ENCODE measurements at places on chromosomes 1 and 21.
A peak's percentile ranks its signal among the peaks of the same experiment; 100 is the strongest.

DNA sequence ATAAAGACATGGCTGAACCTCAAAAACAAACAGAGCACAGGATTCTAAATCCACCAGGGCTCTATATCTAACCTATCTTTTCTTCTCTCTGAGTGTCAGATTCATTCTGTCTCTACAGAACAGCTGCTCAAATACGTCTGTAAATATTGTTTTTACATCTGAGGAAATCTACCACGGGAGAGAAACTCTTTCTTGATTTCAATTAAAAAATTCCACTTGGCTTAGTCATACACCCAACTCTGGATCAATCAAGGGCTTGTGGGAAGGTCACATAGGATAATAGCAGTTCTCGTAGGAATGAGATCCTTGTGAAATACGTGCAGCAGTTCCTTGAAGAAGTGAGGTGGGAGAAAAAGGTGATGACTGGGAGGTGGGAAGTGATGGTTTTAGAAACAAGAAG is 1355.7 kb upstream of the ADGRL2 start:
- no peak for DNase-seq

DNA sequence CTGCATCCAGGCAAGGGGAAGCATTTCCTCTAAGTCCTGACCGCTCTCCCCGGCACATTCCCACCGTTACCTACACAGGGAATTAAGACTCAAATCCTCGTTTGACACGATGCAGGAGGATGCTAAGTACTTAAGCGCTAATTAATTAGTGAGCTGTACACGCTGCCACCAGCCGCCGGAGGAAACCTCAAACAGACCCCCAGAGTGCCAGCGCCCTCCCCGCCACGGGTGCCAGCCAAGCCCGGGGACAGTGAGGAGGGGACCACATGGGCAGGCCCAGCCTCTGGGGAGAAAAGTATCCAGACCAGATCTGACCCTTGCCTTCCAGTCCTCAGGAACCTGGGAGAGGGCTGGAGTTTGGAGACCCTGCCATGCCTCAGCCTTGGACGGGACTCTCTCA is 17.4 kb upstream of the CASZ1 start:
- no peak for DNase-seq

- no peak for DNase-seq
Measured at GRCh38 chr1:228827019-228827418, 91.7 kb downstream of the RHOU start.

DNA sequence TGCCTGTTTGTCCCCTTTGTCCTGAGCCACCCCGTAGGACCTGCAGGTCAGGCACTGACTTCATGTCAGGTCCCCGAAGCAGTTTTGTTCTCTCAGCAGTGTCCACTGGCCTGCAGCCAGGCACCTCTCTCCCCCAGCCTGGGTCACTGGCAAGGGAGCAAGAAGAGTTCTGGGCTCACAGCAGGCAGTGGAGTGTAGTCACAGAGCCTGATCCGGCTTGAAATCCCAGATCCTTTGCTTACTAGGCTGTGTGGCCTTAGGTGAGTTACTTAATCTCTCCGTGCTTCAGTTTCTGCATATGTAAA is 34.2 kb downstream of the L1TD1 start:
- no peak for DNase-seq

DNA sequence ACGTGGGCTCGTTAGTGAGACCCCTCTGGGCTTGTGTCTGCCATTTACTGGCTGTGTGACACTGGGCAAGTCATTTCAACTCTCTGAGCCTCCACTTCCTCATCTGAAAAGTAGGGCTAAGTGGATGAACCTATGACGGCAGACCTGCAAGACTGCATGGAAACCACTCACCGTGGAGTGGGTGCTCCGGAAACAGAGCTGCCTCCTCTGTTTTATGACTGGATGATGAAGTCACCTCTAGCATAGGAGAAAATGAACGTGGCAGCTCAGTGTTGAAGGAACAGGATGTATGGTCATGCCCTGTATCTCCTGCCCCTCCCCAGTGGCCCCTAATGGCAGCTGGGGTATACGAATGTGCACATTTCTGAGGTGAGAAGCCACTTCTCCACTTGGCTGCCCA is 40.5 kb downstream of the STPG1 start:
- DNase-seq = no peak

GRCh38 chr1:51570063-51570710 is 46.7 kb upstream of the OSBPL9 start:
- peak; percentile 12 for DNase-seq

DNA sequence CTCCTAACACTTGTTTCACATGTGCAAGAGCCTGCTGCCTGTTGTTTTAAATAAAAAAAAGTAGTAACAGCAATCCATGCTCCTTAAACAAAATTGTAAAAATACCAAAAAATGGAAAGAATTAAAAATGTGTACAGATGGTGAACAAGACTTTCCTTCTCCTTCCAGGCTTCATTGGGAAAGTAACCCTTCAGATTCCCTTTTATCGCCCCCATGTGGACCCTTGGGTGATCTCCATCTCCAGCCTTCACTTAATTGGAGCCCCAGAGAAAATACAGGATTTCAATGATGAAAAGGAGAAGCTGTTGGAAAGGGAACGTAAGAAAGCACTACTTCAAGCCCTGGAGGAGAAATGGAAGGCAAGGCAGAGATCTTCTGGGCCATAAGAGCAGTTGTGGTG is 14.2 kb downstream of the VPS13D start:
- DNase-seq = no peak

DNA sequence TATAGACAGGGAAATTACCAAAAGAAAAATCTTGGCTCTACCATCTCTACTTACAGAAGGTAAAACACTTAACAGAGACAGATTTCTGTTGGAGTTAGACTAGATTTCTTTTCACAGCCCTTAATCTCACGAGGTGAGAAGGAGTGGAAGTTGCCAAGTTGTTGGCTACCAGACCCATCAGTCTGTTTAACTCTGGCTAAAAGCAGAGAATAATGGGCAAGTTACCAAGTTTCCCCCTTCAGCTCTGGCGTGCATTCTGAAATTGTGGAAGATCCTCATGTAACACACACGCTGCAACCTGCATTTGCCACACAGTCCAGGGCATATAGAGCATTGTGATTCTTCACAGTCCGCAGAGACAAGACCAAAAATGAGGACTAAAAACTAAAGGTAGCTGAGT is 49.3 kb downstream of the STX6 start:
- no peak for DNase-seq

- no peak for DNase-seq
Measured at GRCh38 chr1:91776068-91776794, 109.7 kb downstream of the TGFBR3 start.

- DNase-seq = no peak
Measured at GRCh38 chr1:26831546-26832248, 5.2 kb downstream of the ZDHHC18 start.

DNA sequence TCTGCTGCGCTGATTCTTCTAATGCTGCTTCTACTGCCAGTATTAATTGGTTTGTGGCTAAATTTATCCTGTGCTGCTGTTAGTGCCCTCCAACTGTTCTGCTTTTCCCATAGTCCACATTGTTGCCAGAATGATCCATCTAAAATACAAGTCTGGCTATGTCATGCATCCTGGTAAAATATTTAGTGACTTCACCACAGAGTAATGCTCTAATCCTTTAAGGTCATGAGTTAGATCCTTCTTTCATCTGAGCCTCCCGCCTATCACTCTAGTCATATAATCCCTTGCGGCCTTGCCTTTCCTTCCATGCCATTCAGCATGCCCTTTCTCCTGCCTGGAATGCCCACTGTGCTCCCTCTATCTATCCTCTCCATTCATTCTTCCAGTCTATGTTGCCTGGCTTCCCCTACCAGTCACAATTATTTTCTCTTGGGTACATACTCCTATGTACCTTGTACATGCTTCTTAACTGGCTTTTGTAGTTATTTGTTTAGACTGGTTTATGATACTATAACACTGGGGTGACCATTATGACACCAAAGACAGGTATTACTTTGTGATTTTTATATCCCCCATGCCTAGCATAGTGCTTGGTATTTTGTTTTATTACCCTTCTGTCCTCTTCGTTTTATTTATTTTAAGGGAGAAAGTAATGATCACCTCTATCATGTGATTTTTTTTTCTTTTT is 144.0 kb downstream of the MAGI3 start:
- no peak for DNase-seq

DNA sequence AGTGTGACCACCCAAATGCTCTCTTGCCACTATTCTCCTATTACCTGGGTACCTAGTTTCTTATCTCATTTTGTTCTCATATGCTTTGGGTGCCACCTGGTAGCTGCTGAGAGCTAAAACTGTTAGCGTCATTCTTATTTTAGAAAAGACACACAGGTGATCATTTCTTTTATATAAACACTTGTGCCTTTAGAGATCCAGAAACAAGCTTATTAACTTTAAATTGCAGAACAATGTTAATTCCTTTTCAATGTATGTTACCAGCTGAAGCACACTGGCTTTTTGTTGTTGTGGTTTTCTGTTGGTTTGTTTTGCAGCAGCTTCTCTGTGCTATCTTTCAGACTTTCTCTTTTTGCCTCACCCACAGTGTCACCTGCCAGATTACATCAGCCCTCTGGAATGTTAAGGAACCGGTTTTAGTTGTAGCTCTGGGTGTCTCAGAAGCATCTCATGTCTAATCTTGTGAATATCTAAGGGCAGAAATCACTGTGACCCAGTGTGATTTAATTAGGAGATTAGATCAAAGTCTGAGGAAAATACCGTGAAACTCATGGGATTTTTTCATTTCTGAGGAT is 43.4 kb upstream of the SLC19A2 start:
- peak; percentile 43 for DNase-seq

GRCh38 chr1:185838111-185838510 is 103.9 kb downstream of the HMCN1 start:
- DNase-seq = no peak

DNA sequence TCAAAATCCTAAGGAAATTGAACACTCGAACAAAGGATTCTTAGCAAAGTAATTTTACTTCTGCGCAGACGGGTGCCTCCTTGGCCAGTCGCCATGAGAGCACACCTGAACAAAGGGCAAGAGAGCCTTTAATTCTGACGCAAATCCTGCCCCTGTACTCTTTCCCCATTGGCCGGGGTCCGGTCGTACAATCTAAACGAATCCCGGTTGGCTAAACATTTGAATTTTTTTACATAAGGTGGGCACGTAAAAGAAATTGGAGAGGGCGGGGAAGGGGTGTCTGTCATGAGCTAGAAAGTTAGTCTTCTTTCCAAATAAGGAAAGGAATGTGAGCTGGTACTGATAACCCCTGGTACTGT is 8.2 kb upstream of the IL22RA1 start:
- DNase-seq = no peak

- DNase-seq = no peak
Measured at GRCh38 chr1:30305519-30305918, 417.9 kb downstream of the MATN1 start.

DNA sequence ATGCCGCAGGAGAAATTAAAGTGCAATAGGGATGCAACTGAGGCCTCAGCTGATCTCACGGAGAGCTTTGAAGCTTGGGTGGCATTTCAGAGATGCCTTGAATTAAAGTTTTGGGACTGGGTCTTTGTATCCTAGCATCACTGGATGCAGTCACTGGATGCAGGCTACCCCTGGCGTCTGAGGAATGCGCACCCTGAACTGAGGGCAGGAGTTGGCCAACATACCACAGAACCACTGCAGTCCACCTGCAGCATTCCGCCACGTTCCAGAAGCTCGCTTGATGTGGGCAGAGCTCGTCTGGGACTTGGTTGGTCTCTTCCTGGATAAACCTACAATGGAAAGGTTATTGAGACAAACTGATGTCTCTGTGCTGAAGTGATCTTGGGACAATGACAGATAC is 34.1 kb upstream of the IGSF5 start:
- DNase-seq = no peak

DNA sequence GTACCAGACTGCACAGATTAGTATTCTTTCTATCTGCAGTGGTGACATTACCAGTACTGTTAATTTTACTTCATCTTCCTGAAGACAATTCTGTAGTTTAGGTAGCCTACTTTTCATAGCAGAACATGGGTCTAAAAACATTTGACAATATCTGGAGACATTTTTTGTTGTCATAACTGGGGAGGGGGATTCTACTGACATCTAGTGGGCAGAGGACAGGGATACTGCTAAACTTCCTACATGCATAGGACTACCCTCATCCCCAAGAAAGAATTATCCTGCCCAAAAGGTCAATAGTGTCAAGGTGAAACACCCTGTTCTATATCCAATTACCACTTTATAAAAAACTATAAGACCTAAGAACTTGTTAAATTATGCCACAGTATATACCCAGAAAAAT is 3.4 kb upstream of the ARHGAP29 start:
- no peak for DNase-seq

DNA sequence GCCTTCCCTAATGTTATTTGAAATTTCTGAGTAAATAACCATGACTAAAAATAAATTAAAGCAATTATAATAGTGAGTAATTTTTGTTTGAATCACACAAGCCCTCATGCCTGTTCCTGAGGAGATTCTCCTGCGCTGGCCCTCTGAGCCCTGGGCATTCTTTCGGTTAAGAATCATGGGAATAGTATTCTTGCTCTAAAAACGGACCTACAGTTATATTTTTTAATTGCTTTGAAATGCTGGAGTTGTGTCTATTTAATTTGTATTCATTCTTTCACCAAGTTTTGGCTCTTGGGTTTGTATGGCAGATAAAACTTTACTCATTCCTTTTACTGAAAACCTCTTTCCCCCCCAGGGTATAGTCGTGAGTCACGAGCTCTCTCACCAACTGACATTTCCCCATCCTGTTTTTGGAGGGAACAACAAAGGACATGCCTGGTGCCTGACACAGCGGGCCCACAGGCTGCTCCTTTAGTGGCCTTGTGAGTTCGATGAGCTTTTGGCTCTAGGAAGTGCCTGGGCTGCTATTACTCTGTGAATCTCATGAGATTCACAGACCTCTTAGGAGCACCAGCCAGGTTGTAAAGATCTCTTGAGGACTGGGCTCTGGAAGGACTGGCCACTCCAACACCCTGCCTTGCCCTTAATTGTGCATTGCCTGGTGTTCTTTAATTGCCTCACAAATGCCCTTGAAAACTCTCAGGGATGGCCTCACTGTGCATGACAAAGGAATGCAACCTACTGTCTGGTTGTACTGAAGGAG is 58.6 kb downstream of the DDR2 start:
- DNase-seq = no peak

DNA sequence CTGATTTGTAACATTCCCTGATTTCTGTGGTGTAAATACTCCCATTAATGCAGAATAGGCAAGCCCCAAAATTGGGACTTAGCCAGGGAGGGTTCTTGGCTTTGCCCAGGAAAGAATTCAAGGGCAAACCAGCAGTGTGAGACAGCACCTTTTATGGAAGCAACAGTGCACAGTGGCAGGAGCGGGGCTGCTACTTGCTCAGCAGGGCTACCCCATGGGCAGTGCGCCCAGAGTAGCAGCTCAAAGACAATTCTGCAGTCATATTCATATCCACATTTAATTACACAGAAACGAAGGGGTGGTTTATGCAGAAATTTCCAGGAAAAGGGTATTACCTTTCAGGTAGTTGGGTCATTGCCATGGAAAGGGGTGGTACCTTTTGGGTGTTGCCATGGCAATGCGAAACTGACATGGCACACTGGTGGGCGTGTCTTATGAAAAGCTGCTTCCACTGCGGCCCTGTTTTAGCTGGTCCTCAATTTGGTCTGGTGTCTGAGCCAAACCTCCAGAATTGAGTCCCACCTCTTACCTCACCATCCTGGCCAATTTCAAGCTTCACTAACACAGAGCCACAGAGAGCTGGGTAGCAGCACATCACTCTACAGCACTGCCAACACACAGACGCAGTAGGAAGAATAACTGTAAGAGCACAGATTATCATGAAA is 35.9 kb downstream of the FHAD1 start:
- DNase-seq = no peak
